ENCODE measurements at places on chromosomes 13 and 19. TPM values are rescaled to one million over a fixed set of nuclear protein-coding genes. Genes with fewer than 3 reads are reported as not detected.

TPTE2 gene
- 0.14 TPM for total RNA-seq

WIZ gene
- 80.2 TPM for total RNA-seq

- no peak for DNase-seq
- H3K36me3 ChIP-seq: no peaks in the 10 kb centered on the region
- H3K27ac ChIP-seq: no peak overlapping the region
- peaks cover 7% of the 10 kb centered on the region for H3K4me1 ChIP-seq
Measured at GRCh38 chr13:63403733-63404132, 1988.1 kb upstream of the PCDH20 start.

DNA sequence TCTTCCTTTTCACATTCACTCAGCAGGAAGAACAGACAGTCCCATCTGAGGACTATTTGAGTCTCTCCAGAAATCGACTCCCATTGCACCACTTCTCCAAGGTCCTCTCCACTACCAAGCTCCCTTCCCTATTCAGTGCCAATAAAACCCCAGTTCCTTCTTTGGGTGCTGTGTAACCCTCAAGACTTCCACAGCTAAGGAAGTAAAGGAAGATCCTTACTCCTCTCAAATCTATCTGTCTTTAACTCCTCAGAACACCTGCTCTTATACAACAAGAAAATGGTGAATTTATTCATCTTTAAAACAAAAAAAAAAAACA is 29.2 kb upstream of the TM9SF2 start:
- no peaks in the 10 kb centered on the region for H3K36me3 ChIP-seq
- peaks cover 7% of the 10 kb centered on the region for H3K4me1 ChIP-seq
- DNase-seq: no peak
- no peak overlapping the region for H3K27ac ChIP-seq
- H3K4me3 ChIP-seq: no peak overlapping the region

KLK3 gene
- not detected for total RNA-seq
